AG20443 (cell line): ENCODE measurements at places on chromosomes 7 and 10.

- no peak for DNase-seq
Observed at GRCh38 chr7:139950881-139951525, 111.7 kb downstream of the PARP12 start.

DNA sequence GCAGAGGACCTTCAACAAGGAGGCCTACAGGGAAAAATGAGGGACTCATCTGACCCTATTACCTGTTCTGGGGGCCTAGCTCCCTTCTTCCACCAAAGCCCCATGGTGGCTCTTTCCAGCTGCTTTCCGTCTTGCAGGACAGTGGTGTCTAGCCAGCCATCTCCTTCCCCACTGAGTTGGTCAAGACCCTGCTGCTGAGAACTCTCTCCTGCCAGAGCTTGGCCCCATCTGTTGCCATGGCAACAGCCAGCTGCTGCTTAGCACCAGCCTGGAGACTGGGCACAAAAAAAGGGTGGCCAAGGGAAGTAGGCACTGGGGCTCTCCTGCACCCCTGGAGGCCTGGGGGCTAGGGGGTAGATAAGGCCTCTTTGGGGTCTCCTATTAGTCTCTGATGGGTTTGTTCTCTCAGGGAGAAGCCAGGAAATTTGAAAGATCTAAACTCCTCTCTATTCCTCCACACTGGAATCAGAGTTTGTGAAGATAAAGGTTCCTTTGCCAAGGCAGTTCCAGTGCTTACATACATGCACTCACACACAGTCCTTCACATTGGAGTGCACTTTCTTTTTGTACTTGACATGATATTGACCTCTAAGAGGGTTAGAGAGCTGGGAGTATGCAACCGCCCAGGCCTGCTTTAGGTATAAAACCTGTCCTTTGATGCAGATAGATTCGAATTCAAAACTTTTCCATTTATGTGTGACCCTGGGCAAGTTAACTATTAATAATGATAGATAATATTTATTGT, 15.8 kb downstream of the TSPAN33 start:
- no peak for DNase-seq

- DNase-seq, result no peak
Observed at GRCh38 chr10:130761788-130762301, 549.7 kb downstream of the TCERG1L start.

GRCh38 chr10:59891349-59891748, 15.0 kb downstream of the CCDC6 start:
- DNase-seq, result no peak

DNA sequence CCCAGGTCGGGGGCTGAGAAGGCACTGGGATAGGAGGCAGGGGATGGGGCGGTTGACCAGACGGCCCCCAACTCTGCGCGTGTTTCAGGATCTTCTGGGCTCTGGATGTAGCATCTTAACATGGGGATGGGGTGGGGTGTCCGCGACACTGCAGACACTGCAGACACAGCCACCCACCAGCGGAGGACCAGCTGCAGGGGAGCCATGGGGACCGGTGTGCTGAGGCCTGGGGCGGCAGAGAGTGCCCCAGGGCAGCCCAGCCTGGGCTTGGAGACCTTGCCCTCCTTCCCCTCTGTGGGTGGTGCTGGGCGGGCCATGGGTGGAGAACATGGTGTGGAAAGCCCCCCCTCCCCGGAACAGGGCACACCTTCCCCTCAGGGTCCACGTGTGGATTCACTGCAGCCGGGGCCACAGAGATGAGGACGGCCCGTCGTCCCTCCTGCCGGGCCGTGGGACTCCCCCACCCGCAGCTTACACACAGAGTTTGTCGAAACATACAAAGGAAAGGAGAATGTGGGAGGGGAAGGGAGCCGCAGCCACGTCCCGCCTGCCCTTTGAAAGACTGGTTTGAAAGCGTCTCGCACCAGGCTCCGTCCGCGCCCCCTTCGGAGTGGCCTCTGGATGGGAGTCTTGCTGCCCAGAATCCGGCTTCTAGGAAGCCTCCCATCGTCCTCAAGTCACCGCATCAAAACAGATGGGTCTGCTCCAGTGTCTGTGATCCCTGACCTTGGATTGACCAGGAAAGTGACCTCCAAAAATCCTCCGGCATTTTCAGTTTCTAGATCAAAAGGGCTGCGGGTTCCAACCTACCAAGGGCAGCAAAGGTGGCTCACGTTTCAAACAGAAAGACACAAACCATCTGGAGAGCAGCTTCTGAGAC, 91.5 kb upstream of the TCERG1L start:
- DNase-seq, result no peak

GRCh38 chr10:129936923-129937300, 27.2 kb downstream of the EBF3 start:
- no peak for DNase-seq

- DNase-seq, result no peak
Observed at GRCh38 chr10:87816163-87816897, 1.7 kb downstream of the ATAD1 start.

DNA sequence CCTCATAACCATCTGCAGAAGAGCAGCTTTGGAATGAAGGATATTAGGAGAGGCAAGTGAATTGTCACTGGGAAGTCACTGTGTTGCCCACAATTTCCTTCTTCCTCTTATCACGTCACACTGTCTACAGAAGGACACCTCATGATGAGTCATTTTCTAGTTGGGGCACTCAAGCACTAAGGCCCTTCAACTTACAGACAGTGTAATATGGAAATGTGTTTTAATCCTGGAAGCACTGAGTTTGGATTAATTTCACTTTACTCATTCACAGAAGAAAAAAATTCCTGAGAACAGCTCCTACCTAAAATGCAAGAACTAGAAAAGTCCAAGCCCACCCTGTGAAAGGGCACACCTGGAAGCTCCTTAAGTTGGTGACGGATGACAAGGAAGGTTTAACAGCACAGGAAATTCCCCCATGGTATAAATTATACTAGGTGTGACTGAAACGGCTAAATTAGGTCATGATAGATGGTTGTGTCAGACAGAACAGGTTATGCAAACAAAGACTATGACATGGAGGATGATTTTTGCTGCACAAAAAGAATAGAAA, 56.6 kb downstream of the PARD3 start:
- peak; percentile 76 for DNase-seq

GRCh38 chr10:80485076-80485945, 31.2 kb downstream of the TSPAN14 start:
- no peak for DNase-seq

DNA sequence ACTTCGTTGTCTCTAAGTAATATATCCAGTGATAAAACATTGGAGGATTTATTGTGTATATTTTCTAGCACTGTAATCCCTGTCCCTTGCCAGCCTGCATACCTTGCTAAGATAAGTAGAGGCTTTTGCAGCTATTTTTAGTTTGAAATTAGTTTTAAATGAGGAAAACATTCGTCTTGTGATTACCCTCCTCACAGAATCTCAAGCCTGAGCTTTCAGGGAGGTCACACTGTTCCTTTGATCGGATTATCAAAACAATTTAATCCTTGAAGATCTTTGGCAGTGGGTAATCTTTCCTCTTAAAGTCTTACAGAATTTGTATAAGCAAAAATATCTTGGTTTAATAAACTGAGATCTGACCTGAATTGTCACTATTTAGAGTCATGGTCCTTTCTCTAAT, 897.0 kb upstream of the CELF2 start:
- DNase-seq, result no peak

DNA sequence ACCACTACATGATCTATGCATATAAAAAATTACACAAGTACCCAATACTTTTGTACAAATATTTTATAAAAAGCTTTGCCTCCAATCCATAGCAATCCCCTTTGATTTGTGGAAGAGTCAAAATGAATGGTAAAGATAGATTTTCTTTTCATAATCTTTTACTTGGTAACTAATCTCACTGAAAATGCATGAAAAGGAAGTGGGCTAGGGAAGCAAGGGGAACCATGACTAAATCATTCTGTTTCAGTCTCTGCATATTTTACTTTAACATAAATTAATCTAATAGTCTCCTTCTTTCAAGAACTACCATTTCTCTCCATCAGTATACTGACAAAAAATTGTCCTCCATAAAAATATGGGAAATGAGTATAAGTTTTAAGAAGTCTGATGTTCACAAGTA, 96.9 kb downstream of the TES start:
- no peak for DNase-seq

DNA sequence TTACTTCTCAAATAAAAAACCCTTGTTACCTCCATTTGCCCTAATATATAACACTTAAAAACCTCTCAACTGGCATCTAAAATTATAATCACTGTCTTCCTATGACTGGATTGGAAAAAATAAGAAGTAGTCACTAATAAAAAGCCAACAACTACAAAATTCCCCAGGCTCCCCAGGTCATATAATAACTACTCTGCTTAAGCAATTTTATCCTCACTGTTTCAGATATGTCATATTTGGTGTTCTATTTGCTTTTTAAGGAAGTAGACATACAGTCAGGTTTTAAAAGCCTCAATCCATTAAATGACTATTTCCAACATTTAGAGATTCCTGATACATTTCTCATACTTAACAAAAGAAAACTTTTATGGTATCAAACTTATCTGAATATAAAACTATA, 2.4 kb downstream of the H2AZ2 start:
- DNase-seq, result no peak
